Activated T-cell treated with anti-CD3 and anti-CD28 coated beads for 48 hours (primary cell): ENCODE measurements at places on chromosomes 4 and X.

- DNase-seq: no peak
Observed at GRCh38 chr4:8247047-8247930, 22.3 kb upstream of the HTRA3 start.

DNA sequence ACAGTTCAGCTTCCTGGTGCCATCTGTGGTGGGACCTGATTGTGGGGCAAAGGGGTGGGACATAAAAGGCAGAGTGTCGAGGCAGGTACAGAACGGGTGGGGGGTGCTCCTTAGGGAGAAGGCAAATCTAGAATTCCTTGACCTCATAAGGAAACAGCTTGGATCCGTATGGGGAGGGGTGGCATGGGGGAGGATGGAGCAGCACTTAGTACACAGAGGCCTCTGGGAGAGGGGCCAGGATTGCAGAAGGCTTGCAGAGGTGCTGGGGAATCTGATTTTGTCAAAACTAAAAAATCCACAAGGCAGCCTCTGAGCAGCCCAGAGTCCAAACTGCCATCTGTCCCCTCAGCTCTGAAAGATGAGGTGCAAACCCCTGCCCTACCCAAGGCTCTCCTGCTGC lies 2.3 kb upstream of the EMD start:
- DNase-seq: no peak

- DNase-seq: no peak
Observed at GRCh38 chr4:165839615-165840333, 33.3 kb upstream of the TLL1 start.

- DNase-seq: no peak
Observed at GRCh38 chr4:76282941-76283689, 23.4 kb upstream of the STBD1 start.

DNA sequence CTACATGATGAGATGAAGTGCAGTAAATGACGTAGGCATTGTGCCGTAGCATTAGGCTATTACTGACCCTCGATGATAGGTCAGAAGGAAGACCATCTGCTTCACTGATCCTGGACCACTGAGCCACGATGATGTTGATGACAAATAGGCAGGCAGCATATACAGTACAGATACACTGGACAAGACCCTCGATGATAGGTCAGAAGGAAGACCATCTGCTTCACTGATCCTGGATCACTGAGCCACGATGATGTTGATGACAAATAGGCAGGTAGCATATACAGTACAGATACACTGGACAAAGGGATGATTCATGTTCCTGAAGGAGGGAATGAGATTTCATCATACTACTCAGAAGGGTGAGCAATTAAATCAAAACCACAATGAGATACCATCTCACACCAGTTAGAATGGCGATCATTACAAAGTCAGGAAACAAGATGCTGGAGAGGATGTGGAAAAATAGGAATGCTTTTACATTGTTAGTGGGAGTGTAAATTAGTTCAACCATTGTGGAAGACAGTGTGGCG lies 50.9 kb downstream of the BEND4 start:
- no peak for DNase-seq

DNA sequence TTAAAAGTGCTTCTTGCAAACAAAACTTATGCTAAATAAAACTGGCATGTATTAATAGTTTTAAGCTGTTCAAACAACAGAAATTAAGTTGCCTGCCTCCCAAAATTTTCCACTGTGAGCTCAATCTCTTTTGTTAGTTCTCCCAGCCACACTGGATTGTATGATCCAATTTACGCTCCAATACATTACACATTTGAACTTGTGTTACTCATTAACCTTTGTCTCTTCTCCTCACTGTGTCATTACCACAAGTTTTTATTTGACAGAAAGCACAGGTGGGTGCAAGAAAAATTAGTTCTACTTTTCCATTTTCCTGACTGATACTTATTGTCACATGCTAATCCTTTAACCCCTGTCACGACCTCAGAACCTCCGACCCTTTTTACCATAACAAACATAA lies 55.5 kb downstream of the SHISA3 start:
- no peak for DNase-seq
